ENCODE measurements at places on chromosomes 5 and 9.

DNA sequence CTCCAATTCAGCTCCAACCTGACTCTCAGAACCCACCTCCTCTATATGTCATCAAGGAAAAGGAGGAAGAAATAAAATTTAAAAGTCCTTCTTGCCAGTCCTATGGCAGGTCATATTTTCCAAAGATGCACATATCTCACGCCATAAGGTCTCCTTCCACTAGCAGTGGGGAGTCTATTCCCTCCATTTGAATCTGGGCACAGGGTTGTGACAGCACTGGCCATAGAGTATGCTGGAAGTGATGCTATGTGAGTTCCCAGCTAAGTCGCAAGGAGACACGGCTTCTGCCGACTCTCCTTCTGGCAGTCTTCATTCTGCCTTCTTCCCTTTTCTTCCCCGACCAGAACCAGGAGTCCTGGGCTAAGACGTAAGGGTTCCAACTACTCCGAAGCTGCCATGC is 883.9 kb upstream of the DMAC1 start:
- no peak for DNase-seq

- no peak for DNase-seq
Measured at GRCh38 chr5:177085985-177086653, 596 bp upstream of the FGFR4 start.

DNA sequence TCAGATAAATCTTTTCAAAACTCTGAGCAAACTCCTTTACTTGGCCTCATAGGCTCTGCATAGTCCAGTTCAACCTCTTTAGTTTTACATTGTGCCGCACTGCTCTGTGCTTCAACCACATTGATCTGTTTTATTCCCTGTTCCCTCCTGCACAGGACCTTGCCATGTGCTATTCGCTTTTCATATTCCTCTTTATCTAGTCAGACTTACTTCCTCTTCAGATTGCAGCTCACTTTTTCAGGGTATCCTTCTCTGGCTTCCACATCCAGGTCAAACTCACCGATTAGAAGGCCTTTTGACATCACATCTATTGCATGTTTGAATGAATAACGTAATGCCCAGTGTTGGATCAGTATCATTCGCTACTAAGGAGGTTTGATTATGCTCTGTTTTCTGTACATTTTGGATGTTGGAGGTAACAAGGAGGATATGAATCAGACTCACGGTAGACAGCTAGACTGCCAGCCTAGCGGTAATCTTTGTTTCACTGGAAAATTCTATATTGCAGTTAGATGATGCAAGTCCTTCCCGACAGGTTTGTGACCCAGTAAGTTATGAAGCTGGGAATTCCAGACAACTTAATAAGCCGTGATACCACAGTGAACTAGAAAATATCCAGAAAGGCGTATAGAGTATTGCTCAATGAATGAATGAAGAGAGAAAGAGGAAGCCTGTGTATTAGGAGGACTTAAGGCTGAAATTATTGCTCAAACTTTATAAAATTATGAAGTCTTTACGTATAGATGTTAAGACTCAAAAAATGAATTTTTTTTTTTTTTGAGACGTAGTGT is 65.7 kb downstream of the IQGAP2 start:
- DNase-seq = no peak

GRCh38 chr5:151448038-151448985 is 909 bp downstream of the SLC36A1 start:
- DNase-seq = peak; percentile 51

- DNase-seq = no peak
Measured at GRCh38 chr5:92017776-92018175, 634.7 kb upstream of the ARRDC3 start.

DNA sequence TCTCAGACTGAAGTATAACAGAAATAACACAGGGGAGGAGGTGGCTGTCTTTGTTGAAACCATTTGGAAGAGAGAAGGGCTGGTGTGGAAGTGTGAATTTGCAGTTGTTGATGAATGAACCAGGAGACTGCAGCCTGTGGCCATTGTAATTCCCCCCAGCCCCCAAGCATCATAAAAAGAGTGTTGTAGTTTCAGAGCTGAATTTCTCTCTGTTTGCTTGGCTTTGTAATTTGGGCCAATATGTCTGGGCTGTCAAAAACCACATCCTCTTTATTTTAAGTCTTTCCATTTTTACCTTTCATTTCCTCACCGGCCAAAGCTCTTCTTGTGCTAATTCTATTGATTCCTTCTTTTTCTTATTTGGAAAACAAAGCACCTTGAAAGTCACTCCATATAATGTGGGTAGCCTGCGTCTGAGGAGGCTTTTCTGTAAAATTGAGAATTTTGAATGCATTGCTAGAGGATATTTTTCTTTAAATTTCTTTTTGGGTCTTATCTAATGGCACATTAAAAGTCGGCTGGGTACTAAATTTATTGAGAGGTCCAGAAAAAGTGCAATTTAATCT is 383.3 kb downstream of the OSTF1 start:
- no peak for DNase-seq

- DNase-seq = no peak
Measured at GRCh38 chr9:70007831-70008230, 35.8 kb upstream of the MAMDC2 start.

GRCh38 chr5:123451047-123451446 is 27.8 kb upstream of the CEP120 start:
- no peak for DNase-seq

DNA sequence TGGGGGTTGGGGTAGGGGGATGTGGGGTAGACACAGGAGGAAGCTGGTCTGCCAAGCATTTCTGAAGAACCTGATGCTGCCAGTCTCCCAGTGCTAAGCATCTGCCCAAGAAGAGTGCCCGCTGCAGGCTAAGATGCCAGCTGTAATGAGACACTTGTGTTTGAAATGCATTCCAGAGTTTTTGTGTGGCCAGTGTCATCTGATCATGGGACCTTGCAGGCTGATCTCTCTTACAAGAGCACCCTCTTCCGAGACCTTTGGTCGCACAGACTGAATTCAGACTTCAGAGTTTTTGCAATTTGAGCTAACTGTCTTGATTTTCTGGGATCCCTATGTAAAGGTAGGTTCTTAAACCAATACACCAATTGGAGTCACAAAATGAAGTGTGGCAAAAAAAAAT is 58.1 kb downstream of the DENND1A start:
- DNase-seq = no peak

DNA sequence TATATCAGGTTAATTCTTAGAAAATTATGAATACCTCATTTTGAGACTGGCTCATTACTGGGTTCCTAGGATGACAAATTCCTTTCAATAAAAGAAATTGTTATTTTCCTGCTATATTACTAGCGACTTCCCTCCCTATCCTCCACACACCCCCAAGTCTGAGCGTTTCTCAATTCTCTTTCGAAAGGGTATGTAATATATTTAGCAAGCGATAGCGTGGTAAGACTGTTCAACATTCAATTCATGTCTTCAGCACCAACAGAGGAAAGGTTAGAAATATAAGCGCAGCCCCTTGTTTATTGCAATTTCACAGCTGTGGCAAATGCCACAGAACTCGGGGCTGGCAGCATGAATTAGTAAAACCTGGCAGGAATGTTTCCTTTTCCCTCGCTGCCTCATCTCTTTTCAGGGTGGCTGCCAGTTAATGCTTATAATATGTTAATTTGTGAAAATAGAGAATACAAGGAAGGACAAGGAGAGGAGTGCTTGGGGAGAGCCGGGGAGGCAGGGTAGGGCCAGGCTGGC is 152.7 kb upstream of the TBCA start:
- DNase-seq = no peak

DNA sequence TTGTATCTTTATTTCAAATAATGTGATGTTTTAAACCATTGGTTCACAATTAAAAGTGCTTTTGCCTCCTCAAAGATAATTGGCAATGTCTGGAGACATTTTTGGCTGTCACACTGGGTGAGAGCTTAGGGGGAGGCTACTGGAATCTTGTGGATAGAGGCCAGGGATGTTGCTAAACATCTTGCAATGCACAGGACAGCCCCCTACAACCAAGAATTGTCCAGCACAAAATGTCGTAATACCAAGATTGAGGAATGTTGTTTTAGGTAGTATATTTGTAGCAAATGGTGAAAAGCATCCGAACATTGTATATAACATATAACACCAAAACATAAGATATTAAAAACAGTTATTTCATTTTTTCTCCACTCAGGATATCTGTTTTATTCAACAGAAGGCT is 99.8 kb downstream of the SLC44A1 start:
- DNase-seq = no peak

- DNase-seq = no peak
Measured at GRCh38 chr9:134267881-134268724, 58.2 kb upstream of the RXRA start.

DNA sequence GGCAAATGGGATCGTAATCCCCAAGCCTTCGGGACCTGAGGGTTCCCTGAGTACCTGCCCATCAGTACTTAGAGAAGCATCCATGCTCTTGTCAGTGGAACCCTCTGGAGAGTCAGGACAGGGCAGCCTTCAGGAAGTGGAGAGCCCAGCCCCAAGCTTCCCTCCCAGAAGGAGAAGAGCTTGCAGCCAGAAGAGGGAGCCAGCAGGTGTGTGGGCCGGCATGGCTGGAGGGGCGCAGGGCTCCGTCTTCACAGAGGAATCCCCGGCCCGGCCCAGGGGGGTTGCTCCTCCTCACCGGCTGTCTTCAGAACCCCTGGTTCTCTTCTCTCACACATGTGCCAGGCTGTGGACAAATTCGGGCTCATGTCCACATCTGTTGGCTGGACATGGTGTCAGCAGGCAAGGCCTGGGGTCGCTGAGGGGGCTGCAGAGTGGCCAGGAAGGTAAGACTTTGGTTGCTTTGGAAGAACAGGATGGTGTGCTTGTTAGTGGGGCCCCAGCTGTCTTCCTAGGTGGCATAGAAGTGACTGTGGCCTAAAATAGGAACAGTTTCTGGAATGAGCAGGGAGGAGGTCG is 58.9 kb upstream of the RXRA start:
- DNase-seq = no peak

- no peak for DNase-seq
Measured at GRCh38 chr5:141598391-141599345, 20.1 kb downstream of the DIAPH1 start.

GRCh38 chr5:142777850-142778249 is 7.7 kb downstream of the ARHGAP26 start:
- no peak for DNase-seq

DNA sequence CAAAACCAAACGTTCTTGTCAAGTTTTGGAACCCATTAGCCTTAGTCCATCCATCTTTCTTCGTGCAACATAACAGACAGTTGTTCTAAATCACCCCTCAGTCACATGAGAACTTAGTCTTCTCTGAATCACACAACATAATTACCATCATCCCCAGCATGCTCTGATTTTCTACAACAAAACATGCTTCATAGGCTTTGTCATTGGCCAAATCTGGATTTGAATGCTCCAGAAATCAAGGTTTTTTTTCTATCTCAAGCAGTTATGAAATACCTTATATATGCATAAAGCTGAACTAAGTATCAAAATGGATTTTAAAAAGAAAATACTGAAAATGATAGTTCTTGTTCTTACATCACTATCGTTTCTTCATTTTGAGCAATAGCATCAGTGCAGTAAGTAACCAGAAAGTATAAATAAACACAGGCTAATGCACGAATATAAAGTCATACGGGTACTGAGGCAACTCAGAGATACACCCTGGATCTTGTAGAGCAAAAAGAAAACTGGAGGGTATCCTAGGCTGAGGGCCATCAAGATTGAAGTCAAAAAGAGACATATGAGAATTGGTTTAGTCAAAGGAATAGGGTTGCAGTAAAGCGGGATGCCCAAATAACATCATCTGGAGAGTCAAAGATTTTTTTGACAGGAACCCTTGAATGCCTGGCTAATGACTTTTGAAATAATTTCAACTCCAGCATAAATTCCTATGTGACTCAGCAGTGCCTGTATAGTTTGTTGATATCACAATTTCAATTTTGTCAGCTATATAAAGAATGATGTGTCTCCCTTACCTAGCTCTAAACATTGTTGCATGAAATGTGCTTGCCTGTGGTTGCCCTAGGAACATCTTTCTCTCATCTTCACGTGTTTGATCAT is 164.7 kb downstream of the ADAMTSL1 start:
- no peak for DNase-seq

- DNase-seq = no peak
Measured at GRCh38 chr5:75886706-75887105, 169.5 kb upstream of the POC5 start.

GRCh38 chr5:144089401-144090021 is 80.9 kb downstream of the YIPF5 start:
- no peak for DNase-seq

DNA sequence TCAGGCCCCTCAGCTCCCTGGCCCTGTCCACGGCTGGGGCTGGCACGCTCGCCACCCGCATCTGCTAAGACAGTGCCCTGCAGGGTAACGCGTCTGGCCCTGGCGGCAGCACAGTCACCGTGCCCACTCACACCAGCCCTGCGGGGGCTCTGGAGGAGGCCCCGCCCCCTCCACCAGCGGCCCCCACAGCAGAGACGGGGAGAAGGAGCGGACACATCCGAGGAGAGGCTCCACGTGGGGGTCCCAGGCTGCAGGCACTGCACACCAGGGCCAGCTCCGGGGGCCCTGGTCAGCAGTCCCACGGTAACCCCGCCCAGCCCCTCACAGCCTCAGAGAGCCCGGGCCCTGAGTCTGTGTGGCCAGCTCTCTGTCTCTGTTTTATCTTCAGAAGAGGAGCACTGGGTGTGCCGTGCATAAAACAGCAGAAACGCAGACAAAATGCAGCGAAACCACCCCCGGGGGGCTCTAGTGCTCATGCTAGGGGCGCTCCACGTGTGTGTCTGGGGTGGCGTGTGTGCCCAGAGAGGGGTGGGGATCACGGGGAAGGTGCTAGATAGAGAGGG is 47.5 kb upstream of the NRARP start:
- DNase-seq = no peak

- no peak for DNase-seq
Measured at GRCh38 chr9:112852741-112853504, 37.8 kb downstream of the SLC46A2 start.

- no peak for DNase-seq
Measured at GRCh38 chr5:39109606-39110005, 35.4 kb upstream of the RICTOR start.

DNA sequence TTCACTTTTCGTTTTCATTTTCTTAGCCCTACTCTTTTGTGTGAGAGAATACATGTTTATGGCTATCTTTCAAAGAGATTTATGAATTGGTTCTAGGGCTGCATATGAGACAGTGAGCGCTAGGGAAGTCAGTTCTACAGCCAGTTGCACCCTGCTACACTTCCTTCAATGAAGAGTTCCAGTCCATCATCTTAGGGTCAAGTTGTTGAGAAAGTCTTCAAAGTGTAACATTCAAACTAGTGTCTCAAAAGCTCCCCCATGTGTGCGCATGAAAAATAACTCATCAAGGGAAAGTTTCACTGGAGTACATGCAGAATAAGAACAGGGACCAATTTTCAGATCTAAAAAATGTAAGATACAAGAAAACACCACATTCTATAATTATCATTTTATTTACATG is 317.2 kb downstream of the DEPDC1B start:
- peak; percentile 48 for DNase-seq

- DNase-seq = no peak
Measured at GRCh38 chr5:9381464-9381863, 164.4 kb downstream of the SEMA5A start.

DNA sequence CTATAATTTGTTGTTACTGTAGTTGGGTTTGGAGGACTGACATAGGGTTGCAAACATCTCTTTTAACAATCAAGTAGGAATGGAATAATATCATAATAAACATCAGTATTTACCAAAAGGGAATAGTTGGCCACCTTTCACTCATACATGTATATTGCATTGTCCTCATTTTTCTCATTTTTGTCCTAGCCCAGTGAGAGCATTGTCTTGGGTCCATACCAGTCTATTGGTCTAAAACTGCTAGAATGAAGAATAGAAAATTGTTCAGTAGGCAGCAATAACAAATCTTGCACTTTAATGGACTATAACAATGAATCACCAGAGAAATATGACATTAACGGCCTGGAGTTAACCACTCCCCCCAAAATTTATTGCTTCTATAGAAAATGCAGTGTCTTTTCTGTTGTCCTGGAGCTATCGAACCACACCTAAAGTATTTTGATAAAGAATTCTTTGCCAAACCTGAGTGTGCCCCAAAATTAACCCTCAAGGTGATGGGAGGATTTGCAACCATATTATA is 80.9 kb upstream of the IL33 start:
- DNase-seq = no peak
